ENCODE measurements at places on chromosomes 13 and 19. TPM values are rescaled to one million over a fixed set of nuclear protein-coding genes. Genes with fewer than 3 reads are reported as not detected.
A peak's percentile ranks its signal among the peaks of the same experiment; 100 is the strongest.

DNA sequence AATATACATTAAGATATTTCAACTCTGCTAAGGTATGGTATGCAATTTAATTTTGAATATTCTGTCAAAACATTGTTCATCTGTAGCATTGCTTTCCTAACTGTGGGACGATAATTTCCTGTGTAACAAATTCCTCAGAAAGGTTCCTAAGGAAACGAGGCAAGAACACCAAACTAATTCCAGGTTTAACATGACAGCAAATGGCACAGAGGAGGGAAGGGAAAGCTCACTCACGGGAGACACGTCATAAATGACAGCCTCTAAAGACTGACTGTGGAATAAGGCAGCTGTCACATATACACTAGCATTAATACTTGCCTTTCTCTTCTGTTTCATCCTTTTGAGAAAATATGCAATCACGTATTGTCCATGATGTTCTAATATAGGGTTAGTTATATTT, 380.6 kb downstream of the LIG4 start:
- no peak for DNase-seq

DNA sequence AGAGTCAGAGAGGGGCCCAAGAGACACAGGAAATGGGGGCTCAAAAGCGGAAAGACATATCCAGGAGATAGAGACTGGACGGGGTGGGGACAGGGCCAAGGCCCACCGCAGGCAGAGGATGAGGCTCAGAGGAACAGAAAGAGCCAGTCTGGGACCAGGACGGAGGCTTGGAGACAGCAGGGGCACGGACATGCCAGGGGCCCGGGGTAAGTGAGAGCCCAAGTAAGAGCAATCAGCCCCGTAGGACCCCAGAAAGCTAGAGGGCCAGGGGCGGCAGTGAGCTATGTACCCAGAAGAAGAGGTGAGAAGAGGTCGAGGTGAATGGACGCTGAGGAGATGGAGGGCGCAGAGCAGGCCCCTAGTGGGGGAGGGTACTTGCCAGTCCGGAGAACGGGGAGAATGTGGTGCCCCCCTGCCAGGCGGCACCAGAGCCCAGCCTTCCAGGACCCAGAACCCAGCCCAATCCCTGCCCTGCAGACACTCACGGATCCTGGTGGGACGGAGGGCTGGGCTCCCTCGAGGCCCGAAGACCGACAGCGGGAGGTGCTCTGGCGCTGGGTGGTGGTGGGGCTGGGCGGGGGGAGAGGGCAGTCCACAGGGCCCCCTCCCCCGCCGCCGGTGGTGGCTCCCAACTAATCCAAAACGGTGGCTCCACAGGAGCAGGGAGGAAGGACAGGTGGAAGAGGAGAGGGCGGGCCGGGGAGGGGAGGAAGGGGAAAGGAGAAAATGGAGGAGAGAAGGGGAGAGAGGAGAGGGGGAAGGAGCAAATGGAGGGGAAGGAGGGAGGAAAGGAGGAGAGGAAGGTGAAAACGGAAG, 1.0 kb downstream of the GRIK5 start:
- no peak for DNase-seq

GRCh38 chr19:34666200-34666957, 10.6 kb downstream of the SCGB2B2 start:
- DNase-seq, result no peak

GRCh38 chr19:325937-326565, 18.5 kb downstream of the MIER2 start:
- no peak for DNase-seq

- peak; percentile 80 for DNase-seq
These were observed 47.0 kb upstream of the RAP2A start for GRCh38 chr13:97386801-97387484.

DNA sequence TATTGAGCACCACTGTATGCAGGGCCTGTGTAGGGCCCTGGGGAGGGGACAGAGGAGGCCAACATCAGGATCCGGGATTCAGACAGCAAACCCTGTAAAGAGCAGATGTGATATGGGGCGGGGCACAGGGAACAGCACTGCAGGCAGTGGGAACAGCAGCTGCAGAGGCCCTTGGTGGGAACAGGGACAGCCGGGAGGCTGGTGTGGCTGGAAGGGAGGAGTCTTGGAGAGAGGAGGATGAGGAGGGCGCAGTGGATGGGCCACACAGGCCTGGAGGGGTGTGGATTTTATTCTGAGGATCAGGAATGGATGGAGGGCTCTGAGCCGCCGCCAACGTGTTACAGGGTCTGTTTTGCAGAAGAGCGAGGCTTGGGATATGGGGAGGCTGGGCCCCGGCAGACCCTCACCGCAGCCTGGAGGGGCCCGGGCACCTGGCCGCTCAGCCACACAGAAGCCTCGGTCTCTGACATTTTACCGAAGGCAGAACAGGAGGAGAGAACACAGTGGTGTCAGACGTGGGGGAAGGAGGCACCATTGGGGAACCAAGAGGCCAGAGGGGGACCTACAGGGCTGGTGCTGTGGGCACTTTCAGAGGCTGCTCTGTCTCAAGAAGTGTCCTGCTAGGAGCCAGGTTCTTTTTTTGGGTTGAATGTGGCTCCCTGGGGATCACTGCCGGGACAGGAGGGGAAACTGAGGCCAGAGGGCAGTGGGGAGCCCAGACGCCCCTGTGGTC, 6.9 kb downstream of the EFNA2 start:
- no peak for DNase-seq

DNA sequence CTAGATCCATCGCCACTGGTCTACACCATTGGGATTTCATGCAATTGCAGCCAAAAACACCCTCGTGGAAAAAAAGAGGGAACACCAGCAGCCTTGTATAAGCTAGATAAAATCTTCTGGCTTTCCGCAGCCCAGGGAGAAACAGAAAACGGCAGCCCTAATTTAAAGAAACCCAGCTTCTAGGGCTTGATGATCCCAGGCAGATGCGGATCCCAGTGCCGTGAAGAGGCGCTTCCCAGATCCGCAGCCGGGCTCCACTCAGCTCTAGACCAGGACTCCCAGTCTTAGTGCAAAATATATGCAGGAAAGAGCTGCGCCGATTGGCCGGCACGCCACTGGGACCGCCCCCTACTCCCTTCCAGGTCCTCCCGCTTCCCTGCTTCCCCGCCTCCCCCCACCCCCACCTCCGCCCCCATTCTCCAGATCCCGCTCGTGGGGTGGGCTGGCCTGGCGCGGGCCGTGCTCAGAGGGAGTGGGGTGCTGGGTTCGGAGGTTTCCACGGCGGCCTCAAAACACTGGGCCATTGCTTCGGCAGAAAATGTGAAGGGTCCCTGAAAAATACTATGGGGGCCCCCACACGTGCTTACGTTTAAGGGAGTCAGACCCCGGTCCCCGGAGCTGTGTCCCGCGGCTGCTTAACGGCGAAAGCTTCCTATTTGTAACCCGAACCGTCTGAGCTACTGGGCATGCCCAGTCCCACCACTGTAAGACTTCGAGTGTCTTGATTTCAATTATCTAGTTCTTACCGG, 63.1 kb downstream of the SERP2 start:
- DNase-seq, result peak; percentile 59

DNA sequence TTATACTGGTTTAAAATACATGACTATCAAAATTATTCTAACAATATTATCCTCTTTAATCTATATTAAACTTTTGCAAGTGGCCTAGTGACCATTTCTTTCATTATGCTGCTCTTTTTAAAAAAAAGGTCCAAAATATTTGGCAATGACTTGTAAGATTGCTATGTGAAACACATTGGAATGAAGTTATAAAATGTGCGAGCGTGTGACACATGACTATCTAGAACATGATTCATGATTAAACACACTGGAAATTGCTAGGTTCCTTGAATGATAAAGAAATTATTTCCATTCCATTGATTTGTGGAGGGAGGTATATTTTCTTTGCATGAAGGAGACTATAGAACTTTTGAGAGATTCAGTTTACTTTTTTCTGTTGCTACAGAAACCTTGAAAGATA, 739.1 kb downstream of the DIAPH3 start:
- no peak for DNase-seq

- DNase-seq, result no peak
These were observed 87.4 kb upstream of the UFM1 start for GRCh38 chr13:38262211-38262610.

GRCh38 chr19:29505097-29505824, 20.5 kb upstream of the VSTM2B start:
- no peak for DNase-seq

DNA sequence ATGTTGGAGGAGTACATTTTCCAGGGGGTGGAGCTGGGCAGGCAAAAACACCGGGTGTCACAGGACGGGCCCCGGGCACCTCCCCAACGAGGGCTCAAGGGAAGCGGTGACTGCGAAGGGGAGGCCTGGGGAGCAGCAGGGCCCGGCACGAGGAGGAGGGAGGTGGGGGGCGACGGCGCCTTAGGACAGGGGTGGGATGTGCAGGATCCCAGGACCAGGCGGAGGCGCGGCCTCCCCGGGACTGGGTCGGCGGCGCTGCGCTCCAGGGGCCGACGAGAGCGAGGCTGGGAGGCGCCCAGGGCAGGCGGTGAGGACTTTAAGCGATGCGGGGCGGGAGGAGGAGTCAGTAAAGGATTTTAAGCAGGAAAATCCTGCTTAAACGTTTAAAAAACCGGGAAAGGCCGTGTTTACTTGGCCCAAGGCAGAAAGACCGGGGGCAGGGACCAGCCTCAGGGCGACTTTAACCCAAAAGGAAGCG, 427 bp downstream of the ZNF160 start:
- peak; percentile 68 for DNase-seq

- no peak for DNase-seq
These were observed 11.1 kb downstream of the ZC3H4 start for GRCh38 chr19:47102346-47103060.

DNA sequence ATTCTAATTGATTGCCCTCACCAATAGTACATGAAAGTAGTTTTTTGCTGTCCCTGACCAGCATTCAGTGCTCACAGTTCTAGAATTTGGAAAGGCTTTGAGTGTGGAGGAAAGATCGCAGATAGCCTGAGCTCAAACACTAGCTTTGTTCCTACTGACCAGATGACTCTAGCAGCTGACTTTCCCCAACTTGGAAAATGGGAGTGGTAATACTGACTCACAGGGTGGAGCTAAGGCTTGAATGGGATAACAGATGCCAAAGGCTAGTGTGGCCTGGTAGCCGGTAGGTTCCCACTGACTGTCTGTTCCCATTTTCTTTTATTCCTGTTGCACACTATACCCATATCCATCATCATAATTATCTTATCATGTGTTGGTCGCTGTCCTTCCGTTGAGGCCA, 3.7 kb downstream of the ZSCAN22 start:
- DNase-seq, result no peak

DNA sequence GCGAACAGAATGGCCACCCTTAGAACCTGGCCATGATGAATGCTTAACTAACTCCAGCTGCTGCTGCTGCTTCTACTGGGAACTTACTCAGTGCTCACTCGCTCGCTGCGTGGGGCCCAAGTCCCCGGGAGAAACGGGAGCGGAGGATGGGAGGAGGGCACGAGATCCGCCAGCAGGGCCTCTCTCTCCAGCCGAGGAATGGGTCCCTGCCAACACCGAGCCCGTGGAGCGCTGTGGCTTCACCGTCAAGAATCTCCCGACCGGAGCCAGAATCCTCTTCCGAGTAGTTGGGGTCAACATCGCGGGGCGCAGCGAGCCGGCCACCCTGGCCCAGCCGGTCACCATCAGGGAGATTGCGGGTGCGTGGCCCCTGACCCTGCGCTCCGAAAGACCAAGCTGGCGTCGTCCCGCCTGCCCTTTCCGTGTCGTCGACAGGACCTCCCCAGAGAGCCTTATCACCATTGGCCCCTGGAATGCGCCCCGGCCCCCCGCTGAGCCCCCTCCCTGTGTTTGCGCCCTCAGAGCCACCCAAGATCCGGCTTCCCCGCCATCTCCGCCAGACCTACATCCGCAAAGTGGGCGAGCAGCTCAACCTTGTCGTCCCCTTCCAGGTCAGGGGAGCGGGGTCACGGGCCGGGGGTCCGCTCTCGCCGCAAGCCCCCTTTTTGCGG, 17.8 kb upstream of the EMC10 start:
- DNase-seq, result no peak

- peak; percentile 82 for DNase-seq
These were observed 8.1 kb upstream of the SEMA6B start for GRCh38 chr19:4567584-4568071.

GRCh38 chr19:46998445-46999125, 21.1 kb upstream of the NPAS1 start:
- DNase-seq, result no peak

DNA sequence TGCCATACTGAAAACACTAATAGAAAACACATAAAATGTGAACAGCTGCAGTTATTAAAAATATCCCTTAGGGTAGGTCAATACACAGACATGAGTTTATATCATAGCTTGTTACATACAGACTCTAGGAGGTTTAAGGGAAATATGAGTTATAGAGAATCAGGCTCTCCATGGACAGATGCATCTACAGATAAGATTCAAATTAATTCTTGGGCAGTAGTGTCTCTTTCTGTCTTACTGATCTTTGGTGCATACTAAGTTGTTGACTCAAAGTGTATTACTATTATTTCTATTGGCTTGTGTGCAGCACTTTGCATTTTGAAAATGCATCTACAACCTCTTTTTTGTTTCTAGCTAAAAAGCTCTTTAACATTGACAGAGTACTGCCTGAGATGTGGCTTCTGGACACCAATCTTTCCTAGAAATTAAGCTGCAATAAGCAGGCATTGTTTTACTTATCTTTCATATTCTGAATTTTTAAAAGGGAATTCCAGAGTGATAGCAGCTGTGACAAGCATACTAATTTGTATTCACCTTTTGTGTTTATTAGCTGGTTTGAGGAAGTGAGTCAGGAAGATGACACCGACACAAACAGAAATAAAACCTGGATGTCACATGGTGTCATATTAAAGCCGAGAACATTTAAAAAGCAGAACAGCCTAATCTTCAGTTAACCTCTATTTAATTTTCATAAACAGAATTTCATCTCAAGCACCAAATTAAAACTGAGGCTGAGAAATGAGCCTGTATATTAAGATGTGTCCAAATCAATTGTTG, 399.0 kb downstream of the PCDH9 start:
- no peak for DNase-seq

- peak; percentile 4 for DNase-seq
These were observed 688 bp downstream of the ZNF225 start for GRCh38 chr19:44113784-44114390.

- DNase-seq, result peak; percentile 41
These were observed 232.5 kb downstream of the SLC7A1 start for GRCh38 chr13:29362849-29363604.

- DNase-seq, result no peak
These were observed 21.6 kb upstream of the FNDC3A start for GRCh38 chr13:48954081-48954480.

DNA sequence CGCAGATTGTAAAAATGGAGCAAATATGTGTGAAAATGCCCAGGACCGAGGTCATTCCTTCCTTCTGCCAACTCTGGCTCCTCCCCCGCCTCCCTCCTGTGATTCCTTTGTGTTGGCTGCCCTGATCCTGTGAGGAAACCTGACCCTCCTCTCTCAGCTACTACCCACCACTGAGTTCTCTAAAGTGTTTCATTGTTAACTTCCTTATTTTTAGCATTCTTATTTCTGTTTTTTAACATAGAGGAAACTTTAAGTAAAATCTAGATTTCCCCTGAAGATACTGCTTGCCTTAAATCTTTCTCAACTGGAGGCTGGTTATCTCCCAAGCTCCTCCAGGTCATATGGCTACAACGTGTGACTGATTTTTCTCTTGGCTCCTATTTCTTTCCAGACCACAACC, 21.7 kb upstream of the FBXL3 start:
- no peak for DNase-seq

CCDC194 gene
- 1.3 TPM for total RNA-seq

CDX2 gene
- not detected for total RNA-seq

MAG gene
- 0.20 TPM for total RNA-seq

ACP7 gene
- total RNA-seq, result not detected

TMIGD2 gene
- total RNA-seq, result 13.6 TPM

ZNF534 gene
- not detected for total RNA-seq

Measured in activated CD8-positive, alpha-beta T cell treated with anti-CD3 and anti-CD28 coated beads for 36 hours (primary cell).